Activated naive CD8-positive, alpha-beta T cell treated with anti-CD3 and anti-CD28 coated beads, Interleukin-2, amount 50 U/mL, for 16 hours (primary cell): ENCODE measurements at places on chromosomes 7 and 10.

- DNase-seq: no peak
Measured at GRCh38 chr10:75904499-75905283, 473.3 kb downstream of the LRMDA start.

DNA sequence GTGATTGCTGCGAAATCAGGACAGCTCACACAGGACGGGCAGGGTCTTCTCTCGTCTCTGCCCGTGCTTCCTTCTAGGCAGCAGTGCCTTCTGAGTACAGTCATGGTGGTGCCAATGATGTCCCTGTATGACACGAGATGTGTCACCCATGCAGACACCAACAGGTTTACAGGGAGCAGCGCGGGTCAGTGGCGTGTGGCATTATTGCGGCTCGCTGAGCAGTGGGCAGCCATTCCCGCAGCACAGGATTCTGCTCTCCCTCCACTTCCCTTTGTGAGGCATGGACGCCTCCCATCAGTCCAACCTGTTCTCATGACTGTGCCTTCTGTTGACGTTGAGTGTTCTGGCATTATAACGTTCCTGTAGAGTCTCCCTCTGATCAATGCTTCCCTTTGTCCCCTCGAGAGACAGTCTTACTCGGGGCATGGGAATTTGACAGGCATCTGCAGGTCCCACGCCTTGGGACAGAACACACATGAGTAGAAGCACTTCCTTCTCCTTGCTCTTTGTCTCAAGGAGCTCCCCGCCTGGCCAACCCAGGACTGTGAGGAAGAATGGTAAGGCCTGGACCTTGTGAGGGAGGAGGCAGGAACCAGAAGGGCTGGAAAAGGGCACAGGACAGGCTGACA lies 219.5 kb downstream of the PAXIP1 start:
- DNase-seq: no peak

- no peak for DNase-seq
Measured at GRCh38 chr10:65348637-65349036, 1577.2 kb upstream of the LRRTM3 start.

DNA sequence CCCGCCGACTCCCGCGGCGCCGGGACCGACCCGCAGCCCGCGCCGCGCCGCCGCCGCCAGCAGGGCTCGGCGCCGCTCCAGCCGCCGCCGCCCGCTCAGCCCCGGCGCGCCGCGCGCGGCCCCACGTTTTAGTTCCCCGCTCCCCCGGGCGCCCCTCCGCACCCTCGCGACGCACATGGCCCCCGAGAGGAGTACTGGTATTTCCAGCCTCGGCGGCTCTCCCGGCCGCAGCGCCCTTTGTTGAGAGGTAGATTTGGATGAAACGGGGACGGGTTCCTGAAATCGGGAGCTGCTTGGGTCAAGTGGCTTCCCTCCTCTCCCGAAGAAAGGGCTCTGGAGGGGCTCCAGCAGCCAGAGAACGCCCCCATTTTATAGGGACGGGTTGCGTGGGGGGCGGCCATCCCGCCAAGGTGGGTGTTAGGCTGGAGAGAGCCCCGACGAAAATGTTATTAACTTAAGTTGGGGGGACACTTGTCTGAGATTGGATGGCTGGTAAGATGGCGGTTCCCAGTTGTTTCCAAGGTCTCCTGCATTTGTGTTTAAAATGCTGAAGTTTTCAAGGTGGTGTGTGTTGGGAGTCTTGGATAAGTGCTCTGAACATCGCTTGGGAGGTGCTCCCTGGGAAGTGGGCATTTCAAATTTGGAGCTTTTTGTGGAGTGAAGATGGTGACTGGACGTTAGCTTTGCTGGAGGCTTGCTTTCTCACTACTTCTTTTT lies 1.2 kb downstream of the BMI1 start:
- no peak for DNase-seq

DNA sequence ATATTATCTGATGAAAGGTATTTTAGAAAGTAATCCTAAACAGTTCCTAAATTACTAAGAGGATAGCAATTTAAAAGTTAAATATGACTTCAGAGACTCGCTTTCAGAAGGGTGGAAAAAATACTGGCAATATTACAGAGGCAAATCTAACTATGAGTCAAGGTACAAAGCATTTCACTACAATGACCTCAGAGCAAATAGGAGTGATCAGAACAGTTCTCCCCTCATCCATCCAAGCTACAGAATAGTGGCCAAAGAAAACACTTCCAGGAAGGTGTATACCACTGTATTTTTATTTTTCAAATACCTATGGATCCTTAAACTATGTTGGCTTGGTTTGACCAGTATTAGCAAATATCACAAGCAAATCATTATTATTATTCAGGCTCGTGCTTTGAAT lies 112.8 kb upstream of the ODAD2 start:
- no peak for DNase-seq

DNA sequence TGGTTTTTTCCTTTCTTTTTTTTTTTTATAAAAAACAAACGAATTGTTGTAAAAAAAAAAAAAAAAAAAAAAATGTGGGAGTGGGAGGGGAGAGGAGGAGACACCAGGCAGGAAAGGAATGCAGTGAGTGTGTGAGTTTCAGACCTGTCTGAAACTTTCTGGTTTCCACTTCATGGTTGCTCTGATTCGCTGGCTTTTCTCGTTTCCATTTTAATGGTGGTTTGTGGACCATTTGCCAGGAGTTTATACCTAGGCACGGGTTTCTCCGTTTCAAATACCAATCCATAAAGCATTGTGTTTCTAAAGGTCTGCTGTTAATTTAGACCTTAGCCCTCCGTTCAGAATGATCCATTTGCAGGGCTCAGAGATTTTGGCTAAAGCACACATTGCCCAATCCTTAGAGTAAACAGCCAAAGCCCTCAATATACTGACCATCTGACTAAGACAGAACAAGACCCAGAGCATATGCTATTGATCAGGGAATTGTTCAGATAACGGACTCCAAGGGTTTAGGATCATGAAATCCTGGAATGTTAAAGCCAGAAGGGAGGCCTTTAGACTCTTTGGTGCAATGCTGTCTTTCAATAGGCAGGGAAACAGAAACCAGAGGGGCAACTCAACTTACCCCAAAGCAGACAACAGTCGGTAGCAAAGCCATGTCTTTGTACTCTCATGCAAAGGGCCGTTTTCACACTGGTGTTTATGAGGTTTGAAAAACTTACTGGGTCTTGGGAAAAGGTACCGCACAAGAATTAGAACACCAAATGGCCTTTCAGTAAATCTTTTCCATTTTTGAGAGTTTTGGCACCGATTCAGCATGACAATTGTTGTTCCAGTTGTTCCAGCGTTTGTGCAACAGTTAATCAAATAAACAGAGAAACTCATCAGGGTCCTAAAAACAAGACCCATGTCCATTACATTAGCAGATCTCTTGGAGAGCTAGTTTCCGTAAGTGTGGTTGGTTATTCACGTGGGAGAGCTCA lies 94.3 kb upstream of the AGBL3 start:
- no peak for DNase-seq

DNA sequence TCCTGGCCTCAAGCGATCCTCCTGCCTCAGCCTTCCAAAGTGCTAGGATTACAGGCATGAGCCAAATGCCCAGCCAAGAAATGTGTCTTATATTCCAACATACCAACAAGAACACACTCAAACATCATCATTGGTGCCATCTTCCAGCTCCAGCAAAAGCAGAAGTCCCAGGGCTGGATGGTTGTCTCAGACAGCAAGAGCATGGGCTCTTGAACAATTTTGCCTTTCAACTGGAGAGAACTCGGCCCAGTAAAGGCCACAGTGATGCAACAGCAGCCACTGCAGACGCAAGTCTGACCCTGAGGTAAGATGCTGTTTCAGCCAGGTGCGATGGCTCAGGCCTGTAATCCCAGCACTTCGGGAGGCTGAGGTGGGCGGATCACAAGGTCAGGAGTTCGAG lies 52.8 kb upstream of the NFE2L3 start:
- DNase-seq: no peak

- no peak for DNase-seq
Measured at GRCh38 chr10:36198322-36198721, 556.2 kb upstream of the FZD8 start.

GRCh38 chr7:6317797-6318438 lies 45.5 kb upstream of the CYTH3 start:
- DNase-seq: no peak

- no peak for DNase-seq
Measured at GRCh38 chr10:130495891-130496636, 359.9 kb downstream of the GLRX3 start.

- no peak for DNase-seq
Measured at GRCh38 chr10:69870591-69870990, 68.9 kb downstream of the COL13A1 start.

- DNase-seq: no peak
Measured at GRCh38 chr7:151020231-151020630, 4.1 kb downstream of the ATG9B start.

DNA sequence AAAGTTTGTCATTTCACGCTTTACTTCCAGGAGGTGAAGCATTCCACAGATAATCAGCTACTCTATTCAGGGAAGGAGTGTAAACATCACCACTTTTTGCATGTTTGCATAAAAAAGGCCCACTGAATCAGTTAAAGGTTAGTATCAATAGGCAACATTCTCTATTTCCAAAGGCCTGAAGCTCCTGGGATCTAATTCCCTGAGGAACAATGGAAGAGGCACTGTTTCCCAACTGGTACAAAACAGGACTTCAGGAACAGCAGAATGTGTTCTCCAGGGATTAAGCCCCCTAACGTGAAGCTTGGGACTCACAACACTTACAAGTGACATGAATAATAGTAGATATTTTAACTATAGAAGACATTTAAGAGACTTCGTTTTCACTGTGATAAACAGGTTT lies 6.1 kb downstream of the LRRN3 start:
- DNase-seq: no peak

- DNase-seq: no peak
Measured at GRCh38 chr7:47428768-47429472, 153.0 kb downstream of the TNS3 start.

GRCh38 chr7:81783818-81784217 lies 14.0 kb upstream of the HGF start:
- no peak for DNase-seq

DNA sequence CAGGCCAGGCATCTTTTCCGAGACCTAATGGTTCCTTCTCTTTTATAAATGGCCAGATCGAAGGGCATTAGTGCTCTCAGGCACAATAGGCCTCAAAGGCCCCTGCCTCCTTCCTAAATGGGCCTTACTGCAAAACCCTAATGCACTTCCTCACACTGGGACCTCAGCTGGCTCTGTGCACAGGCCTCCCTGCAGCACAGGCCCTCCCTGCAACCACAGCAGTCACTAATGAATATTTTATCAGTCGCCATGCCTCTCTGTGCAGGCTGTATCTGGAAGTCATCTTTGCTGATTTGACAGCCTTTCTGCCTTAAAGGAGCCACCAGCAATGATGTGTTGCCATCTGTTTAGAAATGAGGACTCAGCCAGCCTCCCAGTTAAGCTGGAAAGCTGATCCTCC lies 54.9 kb upstream of the SDK1 start:
- no peak for DNase-seq

- no peak for DNase-seq
Measured at GRCh38 chr7:16046041-16046440, 359.6 kb upstream of the MEOX2 start.

DNA sequence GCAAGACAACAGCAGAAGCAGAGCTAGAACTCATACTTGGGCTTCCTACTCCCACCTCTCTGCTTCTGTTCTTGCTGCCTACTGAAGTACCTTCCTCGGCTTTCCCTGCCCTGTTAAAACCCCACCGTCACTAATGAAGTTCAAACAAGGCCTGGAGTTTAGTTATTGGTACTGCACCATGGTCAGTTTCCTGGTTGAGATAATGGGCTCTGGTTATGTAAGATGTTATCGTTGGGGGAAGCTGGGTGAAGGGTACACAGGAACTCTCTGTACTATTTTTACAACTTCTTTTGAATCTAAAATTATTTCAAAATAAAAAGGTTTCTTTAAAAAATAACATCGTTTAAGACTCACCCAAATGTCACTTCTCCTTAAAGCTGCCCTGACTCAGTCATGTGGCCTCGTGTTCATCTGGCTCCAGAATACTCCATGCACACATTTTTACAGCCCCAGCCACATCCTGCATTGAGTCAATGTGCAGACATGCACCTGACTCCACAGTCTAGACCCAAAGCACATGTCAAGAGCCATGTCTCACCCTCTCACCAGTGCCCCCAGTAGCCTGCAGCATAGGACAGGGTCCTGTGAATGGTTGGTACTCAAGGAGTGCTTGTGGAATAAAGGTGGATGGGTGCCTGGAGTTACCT lies 36.9 kb upstream of the AQP1 start:
- DNase-seq: no peak

DNA sequence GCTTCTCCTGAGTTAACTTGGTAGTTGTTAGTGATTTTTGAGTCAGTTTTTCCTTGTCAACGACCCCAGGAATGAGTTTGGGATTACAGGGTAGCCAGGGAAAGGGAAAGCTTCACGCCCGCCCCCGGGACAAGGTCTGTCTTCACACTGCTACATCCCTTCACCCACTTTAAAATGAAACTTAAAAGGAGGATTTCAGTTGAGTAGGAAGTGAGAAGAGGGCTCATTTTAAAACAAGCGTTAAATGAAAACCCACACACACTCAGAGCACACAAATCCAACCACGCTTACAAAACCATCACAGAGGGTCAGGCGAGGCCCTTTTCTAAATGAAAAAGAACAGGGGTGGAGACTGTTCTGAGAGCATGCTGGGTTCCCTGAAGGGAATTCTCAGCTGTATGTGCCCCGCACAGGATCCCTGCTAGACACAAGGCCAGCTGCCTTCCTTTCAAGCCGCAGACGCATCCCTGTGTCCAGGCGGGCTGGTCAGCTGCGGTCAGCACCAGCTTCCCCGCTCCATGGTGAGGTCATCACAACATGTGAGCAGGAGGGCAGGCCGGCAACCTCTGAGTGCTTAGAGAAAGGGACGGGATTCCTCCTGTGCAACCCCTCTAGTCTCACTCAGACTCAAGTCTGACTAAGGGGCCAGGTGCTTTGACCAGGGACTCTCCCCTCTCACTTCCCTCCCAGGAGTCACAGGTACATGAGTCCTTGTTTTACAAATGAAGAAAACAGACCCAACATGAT lies 111.8 kb downstream of the EGFR start:
- DNase-seq: no peak

- DNase-seq: no peak
Measured at GRCh38 chr10:27319752-27320431, 79.3 kb upstream of the ACBD5 start.

DNA sequence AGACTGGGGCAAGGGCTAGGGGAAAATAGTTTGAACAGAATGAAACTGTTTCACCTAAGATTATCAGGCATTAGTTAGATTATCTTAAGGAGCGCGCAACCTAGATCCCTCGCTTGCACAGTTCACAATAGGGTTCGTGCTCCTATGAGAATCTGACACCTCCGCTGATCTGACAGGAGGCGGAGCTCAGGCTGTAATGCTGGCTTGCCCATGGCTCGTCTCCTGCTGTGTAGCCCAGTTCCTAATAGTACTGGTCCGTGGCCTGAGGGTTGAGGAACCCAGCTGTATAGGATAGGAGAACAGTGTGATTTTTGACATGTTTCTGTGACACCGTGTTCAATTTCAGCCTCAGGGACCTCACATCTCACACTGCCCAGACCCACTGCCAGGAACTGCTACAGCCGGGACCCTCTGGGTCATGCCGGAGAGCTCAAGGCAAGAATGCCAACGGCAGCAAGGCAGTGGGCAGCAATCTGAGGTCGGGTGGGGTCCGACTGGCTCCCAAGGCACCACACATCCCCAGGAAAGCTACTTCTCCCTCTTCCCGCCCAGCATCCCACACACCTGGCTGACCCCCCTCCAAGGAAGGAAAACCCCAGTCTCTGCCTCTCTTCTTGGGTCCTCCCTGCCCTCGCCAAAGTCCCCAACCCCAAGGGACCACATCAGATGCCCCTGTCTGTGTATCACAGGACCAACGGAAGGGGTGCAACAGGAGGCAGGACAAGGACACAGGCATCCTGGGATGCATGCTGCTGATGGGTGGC lies 31.7 kb downstream of the CAMK2B start:
- no peak for DNase-seq

- no peak for DNase-seq
Measured at GRCh38 chr7:44280993-44281721, 44.2 kb downstream of the CAMK2B start.
